CD4-positive, CD25-positive, alpha-beta regulatory T cell (primary cell): ENCODE measurements at places on chromosomes 12 and 14.

DNA sequence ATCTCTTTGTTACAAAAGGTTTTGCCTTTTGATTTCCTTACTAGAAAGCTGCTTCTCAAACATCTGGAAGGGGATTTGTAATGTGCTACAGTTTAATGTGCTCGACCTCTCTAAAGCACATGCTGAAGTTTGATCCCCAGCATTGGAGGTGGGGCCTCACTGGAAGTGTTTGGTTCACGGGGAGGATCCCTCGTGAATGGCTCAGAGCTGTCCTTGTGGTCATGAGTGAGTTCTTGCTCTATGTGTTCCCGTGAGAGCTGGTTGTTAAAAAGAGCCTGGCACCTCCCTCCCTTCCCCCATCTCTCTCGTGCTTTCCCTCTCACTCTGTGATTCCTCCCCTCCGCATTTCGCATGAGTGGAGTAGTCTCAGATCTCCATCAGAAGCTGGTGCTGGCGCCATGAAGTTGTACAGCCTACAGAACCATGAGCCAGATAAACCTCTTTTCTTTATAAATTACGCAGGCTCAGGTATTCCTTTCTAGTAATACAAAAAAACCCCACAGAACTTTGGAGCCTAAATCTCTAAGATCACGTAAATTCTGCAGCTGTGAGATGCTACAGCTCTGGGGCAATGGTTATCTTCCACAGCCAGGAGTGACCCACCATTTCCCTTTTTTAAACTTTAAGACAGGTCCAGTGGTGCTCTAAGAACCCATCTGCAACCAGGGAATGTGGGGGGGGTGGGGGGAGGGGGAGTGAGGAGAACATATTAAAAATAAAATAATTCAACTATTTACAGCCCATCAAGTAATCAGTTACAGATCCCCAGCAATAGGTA lies 214.4 kb downstream of the FOXN3 start:
- no peak for DNase-seq

GRCh38 chr12:54438517-54438916 lies 19.5 kb upstream of the ITGA5 start:
- no peak for DNase-seq

- DNase-seq = no peak
Observed at GRCh38 chr12:56801661-56802622, 38.8 kb downstream of the HSD17B6 start.

DNA sequence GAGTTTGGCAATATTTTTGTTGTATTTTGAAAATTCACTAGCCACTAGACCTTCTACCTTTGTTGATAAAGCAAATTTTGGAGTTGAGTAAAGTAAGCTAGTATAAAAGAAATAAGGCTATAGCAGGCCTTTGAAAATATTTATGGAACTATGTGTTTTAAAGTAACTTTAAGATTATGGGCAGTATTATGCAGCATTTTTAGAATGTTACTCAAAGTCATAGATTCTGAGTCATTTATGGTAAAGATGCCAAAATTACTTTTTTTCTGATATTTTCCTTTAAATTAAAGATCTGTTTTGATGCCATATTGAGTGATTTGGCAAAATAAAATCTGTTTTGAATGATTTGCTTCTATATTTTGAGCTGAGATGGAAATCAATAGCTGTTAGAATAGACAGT lies 57.2 kb downstream of the SYNE2 start:
- DNase-seq = no peak

- DNase-seq = no peak
Observed at GRCh38 chr14:74911704-74912103, 11.4 kb downstream of the RPS6KL1 start.

- no peak for DNase-seq
Observed at GRCh38 chr14:65377576-65377975, 35.0 kb upstream of the FUT8 start.

- DNase-seq = no peak
Observed at GRCh38 chr14:100504372-100505078, 82.7 kb downstream of the BEGAIN start.

DNA sequence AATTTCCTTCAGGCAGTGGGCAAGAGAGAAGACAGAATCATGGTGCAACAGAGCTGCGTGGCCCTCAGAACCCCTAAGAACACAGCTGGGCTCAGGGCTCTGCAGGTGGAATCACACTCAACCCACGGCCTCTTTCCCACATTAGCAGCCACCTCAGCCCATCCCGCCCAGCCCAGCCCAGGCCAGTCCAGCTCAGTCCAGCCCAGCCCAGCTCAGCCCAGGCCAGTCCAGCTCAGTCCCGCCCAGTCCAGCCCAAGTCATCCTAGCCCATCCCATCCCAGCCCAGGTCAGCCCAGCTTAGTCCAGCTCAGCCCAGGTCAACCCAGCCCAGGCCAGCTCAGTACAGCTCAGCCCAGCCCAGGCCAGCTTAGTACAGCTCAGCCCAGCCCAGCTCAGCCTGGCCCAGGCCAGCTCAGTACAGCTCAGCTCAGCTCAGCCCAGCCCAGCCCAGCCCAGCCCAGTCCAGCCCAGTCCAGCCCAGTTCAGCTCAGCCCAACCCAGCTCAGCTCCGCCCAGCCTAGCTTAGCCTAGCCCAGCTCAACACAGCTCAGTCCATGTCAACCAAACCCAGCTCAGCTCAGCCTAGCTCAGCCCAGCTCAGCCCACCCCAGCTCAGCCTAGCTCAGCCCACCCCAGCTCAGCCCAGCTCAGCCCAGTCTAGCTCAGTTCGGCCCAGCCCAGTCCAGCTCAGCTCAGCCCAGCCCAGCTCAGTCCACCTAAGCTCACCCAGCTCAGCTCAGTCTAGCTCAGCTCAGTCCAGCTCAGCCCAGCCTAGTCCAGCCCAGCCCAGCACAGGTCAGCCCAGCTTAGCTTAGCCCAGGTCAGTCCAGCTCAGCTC lies 183.1 kb downstream of the TMEM121 start:
- DNase-seq = no peak

DNA sequence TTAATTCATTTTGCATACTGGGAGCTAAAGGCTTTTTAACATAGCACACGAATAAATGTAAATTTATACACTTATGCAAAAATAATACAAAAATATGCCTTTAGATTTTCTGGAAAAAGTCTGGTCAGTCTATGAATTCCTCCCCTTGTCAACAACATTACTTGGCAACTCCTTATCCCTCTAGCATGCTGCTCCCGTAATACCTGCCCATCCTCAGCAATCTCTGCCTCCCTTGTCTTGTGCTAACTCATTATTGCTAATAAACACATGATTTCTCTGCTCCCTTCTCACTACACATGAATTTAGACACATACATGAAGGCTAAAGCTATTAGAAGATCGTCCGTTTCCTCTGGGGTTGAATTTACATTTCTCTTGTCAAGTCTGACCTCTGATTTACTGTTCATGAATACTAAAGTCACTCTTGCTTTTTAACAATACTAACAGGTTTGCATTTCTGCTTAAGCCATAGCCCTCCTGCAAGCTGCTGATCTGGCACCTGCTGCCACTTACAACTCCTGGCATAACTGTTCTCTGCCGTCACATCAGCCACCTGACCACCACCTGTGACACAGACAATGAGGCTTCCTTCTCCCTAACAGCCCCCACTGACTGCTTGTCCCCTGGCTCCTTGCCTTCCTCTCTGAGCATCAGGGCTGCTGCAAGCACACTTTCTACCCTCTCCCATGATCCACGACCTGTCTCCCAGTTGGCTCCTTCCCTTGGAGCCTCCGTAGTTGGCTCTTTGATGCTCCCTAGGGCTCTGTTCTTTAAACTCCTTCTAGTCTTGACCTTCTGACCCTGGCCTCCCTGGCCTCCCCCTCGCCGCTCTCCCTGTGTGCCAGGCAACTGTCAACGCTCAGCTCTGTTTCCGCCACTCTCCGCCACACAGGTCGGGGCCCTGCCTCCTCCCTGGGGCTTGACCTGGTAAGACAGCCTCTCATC lies 177.6 kb downstream of the CALM1 start:
- DNase-seq = no peak

DNA sequence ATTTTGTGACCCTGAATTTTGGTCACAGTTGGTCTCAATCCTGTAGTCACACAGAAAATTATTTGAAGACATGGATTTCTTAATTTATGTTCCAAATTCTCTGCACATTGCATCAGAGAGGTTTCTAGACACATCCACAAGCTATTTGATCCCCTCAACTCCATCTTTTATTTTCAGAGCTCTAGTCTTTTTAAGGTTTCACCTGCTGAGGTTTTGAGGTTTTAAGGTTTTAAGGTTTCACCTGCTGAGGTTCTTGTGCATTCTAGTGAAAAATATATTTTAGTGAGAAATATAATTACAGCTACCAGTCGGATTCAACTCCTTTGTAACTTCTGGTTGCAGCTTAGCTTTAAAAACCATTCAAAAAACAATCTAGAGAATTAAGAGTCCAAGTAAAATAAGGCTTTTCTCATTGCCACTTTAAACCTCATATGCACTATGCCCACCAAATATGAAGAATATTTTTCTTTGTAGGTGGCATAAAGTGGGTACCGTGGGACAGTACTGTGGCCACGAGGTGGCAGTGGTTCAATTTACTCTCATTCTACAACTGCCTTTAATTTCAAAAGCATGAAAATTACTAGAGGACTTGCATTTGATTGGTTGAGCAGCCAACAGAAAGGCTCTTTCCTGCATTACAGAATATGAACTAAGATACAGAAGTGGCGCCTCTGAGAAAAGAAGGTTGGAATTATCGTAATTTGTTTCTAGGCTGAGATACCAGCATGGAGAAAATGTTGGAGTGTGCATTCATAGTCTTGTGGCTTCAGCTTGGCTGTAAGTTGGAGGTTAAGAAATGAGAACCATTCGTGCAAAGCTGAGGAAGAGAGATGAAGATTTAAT lies 366.5 kb upstream of the OR4E1 start:
- DNase-seq = peak; percentile 66

DNA sequence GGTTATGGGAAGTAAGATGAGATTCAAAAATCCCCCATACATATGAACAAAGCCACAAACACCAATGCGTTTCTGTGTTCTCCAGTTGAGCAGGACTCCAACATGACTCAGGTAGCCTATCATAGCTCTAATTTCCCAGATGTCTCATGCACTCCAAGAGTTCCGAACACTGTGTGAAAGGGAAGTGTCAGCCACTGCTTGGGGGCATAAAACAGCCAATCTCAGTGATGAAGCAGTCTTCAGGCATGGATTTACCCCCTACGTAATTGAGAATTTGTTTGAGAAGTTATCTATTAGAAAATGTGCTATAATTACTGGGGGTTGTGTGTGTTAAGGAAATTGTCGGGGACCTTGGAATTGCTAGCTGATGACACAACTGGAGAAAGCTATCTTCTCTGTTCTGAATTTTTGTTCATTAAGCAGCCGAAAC lies 153.9 kb upstream of the AVPR1A start:
- no peak for DNase-seq

- no peak for DNase-seq
Observed at GRCh38 chr12:124744659-124745464, 118.8 kb downstream of the SCARB1 start.

DNA sequence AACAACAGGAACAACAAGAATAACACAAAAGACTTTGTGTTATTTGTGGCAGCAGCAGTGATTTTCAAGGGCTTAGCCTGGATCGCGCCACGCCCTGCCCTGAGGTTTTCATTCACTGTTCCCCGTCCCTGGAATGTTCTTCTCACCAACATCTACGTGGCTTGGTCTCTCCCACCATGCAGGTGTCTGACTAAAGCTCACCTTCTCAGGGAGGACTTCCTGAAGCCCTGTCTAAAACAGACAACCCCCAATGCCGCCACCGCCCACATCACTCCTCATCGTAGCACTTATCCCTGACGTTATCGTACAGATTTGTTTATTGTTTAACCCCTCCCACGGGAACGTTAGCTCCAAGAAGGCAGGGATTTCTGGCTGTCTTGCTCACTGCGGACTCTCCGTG lies 40.4 kb downstream of the P2RX4 start:
- no peak for DNase-seq

- DNase-seq = no peak
Observed at GRCh38 chr12:107519906-107520859, 165.4 kb upstream of the PWP1 start.

DNA sequence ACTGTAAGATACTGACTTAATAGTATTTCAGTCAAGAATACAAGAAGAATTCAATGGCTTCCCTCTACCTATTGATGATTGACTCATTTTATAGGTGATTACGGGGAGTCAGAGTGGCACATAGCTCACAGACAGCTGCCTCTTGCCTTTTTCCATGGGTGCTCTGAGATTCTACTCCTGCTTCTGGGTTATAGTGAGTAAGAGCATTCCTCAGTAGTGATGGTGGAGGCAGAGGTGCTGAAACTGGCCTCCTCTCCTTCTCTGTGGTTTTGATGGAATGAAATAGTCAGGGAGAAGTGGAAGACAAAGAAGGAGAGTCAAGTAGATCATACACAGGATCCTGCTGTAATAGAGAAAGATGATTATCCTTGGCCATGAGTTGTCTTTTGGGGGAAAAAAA lies 438.2 kb upstream of the FAR2 start:
- no peak for DNase-seq

DNA sequence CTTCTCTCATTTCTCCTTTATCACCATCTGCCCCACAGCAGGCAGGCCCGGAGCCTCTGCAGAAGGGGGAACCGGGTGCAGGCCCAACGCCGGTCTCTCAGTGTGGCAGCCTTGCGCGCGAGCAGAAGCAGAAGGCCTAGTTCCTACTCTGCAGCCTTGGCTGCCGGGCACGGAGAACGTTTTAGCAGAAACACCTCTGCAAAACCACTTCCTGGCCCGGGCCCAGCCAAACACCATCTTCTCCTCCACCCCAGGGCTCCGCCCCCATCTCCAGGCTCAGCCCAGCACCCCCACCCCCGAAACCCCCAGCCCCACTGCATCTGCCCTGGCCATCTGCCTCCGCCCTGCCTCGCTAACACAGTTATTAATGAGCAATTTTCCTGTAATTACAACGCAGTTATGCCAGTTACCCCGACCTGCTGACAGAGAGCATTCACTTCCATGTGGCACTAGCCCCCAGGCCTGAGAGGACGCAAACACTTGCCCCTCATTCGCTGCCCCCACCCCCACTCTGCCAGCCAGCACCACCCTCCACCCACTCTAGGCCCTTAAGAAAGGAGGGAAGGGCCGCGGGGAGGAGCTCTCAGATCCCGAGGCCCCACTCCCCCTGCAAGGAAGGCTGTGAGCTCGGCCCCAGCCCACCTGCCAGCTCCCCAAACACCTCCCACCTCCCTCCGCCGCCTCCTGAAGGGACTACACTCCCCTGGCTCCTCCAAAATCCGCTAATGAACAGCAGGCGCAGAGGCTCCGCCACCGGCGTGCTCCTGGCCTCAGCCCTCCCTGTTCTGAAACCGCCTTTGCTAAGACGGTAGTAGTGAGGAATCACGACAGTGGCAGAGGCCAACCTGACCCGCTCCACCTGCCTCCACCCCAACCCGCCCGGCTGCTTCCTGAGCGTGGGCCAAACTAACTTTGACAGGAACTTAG lies 44.7 kb upstream of the FBRSL1 start:
- DNase-seq = peak; percentile 52

DNA sequence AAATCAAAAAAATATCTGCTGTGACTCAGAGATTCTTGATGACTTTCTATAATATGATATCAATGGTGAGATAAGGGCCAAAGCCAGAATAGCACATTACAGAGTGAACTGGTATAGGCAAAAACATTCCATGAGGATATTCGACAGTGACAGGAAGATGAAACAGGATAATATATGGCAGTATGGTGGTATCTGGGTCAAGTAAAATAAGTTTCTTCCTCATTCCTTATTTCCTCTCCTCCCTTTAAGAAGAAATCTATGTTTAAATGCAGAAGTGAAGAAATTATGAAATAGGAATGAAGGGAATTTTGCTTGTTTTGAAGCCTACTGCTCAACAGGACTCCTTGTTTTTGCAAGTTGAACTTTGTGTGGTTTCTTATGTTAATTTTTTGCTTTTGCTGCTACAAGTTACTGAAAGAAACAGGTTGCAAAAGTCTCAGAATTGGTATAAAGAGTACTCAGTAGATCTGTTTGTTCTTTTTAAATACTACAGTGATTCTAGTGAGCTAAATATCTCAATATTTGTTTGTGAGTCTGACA lies 7.0 kb downstream of the ACSS3 start:
- DNase-seq = no peak
